Activated CD8-positive, alpha-beta memory T cell treated with anti-CD3 and anti-CD28 coated beads, Interleukin-2, amount 10 ng/mL, durations not matched to agents 7 days and 5 days (primary cell): ENCODE measurements at places on chromosomes 2 and 18. TPM values are rescaled to one million over a fixed set of nuclear protein-coding genes. Genes with fewer than 3 reads are reported as not detected.

INPP1 gene
- total RNA-seq = 13.7 TPM

LGALSL gene
- 1.1 TPM for total RNA-seq

CASP10 gene
- 37.4 TPM for total RNA-seq

MAP2 gene
- 0.16 TPM for total RNA-seq

EFHD1 gene
- total RNA-seq = 1.4 TPM
